Activated naive CD8-positive, alpha-beta T cell treated with anti-CD3 and anti-CD28 coated beads, Interleukin-2, amount 50 U/mL, for 24 hours (primary cell): ENCODE measurements at places on chromosomes 13 and 19.
A peak's percentile ranks its signal among the peaks of the same experiment; 100 is the strongest.

DNA sequence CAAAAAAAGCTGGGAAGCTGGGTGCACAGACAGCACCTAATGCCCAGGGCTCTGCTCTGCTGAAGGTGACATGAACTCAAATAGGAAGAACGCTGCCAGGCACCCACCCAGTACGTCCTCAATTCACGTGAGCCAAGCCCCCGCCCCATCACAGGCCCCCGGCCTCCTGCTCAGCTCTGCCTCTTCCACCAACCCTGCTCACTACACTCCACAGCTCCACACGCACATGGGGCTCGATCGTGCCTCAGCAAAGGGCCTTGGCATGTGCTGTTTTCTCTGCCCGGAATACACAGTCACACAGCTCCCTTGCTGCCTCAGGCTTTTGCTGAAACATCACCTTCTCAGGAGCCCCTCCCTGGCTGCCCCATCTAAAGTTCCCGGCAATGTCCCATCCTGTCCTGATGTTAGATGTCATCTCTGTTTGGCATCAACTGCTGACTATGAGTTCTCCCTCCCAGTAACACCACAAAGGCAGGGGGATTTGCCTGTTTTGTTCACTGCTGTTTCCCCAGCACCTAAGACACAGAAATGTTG lies 2.3 kb downstream of the ATP13A1 start:
- DNase-seq, result no peak

DNA sequence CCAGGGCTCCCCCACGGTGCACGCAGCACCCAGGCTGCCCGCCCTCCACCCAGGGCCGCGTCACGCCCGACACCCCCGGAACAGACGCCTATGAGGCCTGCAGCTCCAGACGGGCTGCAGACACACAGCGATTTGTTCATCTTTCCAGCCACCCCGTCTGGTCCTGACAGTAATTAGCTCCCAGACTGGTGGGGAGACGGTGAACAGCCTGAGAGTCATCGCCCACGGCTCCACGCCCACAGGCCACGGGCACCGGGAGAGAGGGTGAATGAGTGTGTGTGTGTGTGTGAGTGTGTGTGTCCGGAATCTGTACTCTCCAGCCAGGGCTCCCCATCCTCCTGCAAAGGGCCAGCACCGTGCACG lies 18.1 kb downstream of the GADD45B start:
- no peak for DNase-seq

GRCh38 chr13:98741741-98742435 lies 10.6 kb downstream of the SLC15A1 start:
- no peak for DNase-seq

DNA sequence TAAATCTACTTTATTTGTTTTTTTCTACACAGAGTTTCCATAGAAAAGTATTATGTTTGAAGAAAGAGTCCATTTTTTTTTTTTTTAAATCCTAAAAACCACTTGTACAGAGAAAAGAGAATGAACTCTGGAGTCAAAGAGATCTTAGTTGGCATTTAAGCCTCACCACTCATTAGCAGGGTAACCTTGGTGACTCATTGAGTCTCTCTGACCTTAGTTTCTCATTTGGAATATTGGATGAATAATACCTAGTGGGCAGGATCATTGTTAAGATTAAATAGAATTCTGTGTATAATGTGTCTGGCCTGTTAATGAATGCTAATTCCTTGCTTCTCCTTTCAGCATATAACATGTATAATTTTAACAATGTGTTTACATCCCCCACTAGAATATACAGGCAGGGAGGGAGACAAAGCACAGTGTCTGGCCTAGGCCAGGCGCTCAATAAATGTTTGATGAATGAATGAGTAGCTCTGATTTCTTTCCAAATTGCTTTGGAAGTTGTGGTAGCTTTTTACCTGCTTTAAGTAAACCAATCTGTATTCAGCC lies 48.7 kb upstream of the MYCBP2 start:
- DNase-seq, result no peak

GRCh38 chr13:49997955-49998354 lies 1.1 kb downstream of the TRIM13 start:
- no peak for DNase-seq

DNA sequence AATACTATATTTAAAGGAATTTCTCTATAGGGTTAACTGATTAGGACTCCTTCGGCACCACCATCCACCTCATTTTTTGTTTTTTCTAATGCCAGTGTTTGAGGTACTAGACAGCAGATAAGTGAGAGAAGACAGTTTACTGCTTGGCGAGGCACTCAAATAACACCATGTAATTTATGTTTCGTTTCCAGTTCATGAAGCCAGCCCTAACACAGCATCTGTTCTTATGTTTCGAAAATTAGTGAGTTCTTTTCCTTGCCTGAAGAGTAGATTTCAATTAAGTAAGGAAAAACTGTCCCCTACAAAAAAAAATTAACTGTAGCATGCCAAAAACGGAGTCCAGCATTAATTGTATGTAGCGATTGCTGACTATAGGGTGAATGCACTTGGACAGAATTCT lies 409.1 kb downstream of the TBC1D4 start:
- no peak for DNase-seq

- no peak for DNase-seq
Observed at GRCh38 chr19:5827342-5827890, 12.1 kb downstream of the FUT6 start.

- DNase-seq, result peak; percentile 79
Observed at GRCh38 chr19:17234911-17235299, 8.9 kb downstream of the OCEL1 start.

DNA sequence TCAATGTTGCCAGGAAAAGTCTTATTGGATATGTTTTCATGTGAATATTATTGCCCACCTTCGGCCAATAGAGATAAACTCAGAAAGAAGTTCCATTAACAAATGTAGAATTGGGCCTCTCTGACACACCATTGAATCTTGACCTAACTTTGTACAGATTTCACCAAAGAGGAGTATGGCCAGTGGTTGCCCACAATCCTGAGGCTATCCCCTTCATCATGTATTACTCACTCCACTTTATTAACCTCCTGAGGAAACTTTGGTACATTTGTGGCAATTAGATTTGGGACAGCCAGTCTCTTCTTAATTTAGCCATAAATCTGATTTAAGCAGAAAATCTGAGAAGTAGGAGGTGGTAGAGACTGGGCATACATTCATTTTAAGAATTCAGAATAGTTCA lies 53.3 kb upstream of the POSTN start:
- no peak for DNase-seq

GRCh38 chr13:113668491-113668971 lies 1.5 kb downstream of the GRK1 start:
- no peak for DNase-seq

- DNase-seq, result no peak
Observed at GRCh38 chr13:46296115-46296822, 84.5 kb downstream of the LRRC63 start.

- DNase-seq, result peak; percentile 29
Observed at GRCh38 chr19:5903056-5903623, 450 bp downstream of the NDUFA11 start.

GRCh38 chr13:20258208-20258962 lies 26.3 kb upstream of the GJB6 start:
- DNase-seq, result no peak

DNA sequence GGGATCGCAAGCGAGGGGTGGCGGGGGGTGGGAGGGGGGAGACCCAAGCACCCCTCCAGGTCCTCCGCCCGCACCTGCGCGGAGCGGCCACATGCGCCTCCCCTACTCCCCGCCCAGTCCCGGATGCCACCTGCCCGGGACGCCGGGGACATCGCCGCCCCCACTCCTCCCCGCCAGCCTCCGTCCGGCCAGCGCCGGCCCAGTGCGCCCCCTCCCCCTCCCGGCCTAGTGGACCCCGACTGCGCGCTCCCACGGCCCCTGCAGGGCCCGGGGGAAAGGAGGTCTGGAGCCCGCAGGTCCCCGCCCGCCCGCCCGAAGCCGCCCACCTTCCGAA lies 263 bp downstream of the RHPN2 start:
- no peak for DNase-seq

DNA sequence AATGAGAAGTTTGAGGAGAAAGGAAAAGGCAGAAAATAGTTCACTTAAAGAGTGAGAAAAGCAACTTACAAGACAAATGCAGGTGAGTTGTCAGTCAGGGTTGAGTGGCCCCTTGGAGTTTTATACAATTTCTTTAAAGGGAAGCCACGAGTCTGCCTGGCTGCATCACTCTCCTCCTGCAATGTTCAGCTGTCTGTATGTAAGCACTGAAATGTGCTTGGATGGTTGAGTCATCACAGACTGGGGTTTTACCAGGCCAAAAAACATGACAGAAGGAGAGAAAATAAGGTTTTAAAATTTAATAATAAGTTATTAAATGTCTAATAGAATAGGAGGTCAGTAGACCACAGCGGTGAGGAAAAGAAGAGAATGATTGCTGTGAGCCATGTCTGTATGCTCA lies 51.0 kb upstream of the FGF14 start:
- no peak for DNase-seq

DNA sequence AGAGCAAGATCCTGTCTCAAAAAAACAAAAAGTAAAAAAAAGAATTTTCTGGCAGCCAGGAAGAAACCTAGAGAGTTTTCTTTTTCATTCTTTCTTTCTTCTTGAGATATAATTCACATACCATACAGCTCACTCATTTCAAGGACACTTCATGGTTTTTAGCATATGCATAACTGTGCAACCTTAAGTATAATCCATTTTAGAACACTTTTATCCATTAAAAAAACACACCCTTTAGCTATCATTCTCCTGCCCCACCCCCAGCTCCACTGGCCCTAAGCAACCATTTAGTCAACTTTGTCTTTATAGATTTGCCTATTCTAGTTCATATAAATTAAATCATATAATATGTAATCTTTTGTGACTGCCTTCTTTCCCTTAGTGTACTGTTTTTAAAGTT lies 8.1 kb upstream of the IPO5 start:
- DNase-seq, result no peak

DNA sequence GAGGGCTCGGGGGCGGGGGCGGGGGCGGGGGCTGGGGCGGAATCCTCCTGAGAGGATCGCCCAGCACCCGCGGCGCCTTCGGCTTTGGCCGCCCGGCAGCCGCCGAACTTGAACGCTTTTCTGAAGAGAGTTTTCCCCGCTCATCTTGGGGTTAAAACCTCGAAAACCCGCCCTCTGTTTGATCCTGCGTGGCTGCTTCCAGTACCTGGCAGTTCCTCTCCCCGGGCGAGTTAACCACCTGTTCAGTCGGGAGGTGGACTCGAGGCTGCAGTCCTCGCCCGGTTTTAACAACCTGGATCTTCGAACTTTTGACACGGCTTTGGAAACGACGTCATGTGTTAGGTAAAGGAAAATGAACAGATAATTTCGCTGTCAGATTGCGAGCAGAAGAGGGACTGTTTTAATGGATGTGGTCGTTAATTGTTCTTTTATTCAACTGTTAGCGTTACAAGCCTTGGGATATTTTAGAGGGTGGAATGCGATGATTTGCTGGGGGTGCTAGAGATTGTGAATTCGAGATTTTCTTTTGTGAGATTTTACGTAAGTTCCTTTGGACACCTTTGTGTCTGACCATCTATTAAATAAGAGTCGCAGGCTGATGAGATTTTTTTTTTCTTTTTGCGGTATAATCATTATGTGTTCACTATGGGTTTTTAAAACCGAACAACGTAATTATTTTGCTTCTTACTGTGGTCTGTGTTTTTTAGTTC lies 1.0 kb downstream of the FNDC3A start:
- DNase-seq, result peak; percentile 70

GRCh38 chr13:39401046-39401705 lies 201.8 kb downstream of the LHFPL6 start:
- DNase-seq, result no peak

- no peak for DNase-seq
Observed at GRCh38 chr13:78046331-78046730, 127.7 kb upstream of the EDNRB start.

DNA sequence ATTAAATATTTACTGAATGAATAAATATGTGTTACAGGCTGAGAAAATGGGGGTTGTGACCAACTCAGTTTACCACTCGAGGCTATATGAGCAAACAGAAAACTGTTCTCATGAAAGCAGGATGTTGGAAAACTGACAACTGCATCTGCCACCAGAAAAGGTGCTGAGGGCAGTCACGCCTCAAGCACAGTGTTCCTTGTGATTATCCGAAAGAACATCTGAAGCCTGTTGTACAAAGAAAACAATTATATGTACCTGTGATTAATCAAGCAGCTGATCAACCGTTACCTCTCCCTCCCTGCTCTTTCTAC lies 6.2 kb upstream of the KLK13 start:
- DNase-seq, result no peak

DNA sequence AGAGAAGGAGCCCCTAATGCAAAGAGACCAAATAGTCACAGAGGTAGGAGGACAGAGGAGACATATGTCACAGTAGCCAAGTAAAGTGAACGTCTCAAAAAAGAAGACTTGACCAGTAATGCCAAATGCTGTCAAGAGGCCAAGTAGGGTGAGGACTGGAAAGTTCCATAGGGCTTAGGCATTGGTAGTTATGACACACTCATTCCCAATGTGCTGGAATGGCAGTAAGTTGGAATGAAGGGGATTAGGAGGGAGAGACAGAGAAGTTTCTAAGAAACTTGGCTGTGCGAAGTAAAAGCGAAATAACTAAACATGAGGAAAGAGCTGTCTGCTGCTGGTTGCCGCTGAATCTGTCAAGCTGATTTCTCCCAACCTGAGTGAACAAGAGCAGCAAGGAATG lies 14.9 kb upstream of the FRY start:
- no peak for DNase-seq

DNA sequence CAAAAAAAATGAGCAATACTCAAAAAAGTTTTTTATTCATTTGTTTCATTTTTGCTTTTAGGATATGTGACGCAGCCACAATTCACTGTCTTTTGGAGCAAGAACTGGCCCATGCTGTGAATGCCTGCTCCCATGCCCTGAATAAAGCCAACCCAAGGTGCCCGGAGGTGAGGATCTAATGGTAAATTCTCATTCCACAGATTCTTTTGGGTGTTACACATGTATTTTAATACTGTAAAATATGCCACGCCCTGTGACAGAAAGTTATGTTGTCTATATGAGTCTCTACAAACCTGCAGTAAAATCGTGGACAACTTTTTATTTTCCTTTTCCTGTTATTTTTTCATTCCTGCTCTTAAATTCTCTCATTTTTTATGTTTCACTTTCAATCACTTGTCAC lies 57.5 kb upstream of the AKAP11 start:
- no peak for DNase-seq

DNA sequence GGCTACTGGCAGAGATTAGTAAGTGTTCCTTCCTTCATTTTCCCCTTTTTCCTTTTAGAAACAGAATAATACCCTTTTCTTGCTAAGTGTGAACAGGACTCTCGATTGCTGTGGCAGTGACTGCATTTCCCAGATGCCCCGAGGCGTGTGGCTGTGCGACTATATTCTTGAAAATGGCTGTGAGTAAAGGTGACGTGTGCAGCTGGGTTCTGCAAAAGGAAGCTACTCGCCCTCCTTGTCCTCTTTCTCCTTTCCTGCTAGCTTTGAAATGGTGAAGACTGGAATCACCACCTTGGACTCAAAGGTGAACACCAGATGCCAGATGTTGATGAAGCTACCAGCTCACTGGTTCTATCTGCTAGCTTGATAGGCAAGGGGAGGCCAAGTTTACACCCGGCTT lies 121.4 kb downstream of the MIPEP start:
- DNase-seq, result no peak

GRCh38 chr19:41876847-41877832 lies at the start of gene CD79A:
TSS of gene CD79A (plus strand) at chr19:41877279. CDS start at chr19:41877305, 26 bp downstream.
- DNase-seq, result peak; percentile 70

- no peak for DNase-seq
Observed at GRCh38 chr13:101892296-101892695, 439.8 kb downstream of the ITGBL1 start.
